ENCODE measurements at places on chromosomes 4 and X. TPM values are rescaled to one million over a fixed set of nuclear protein-coding genes. Genes with fewer than 3 reads are reported as not detected.

The CORIN gene
- polyA plus RNA-seq, result not detected

The CXorf49 gene
- polyA plus RNA-seq, result not detected

The POU4F2 gene
- polyA plus RNA-seq, result not detected

The VEGFD gene
- polyA plus RNA-seq, result not detected

The GLOD5 gene
- not detected for polyA plus RNA-seq

The CITED1 gene
- polyA plus RNA-seq, result not detected

The BEX2 gene
- polyA plus RNA-seq, result 58.7 TPM

The IGSF1 gene
- polyA plus RNA-seq, result not detected

The HDX gene
- polyA plus RNA-seq, result 2.7 TPM

The TCEANC gene
- polyA plus RNA-seq, result 13.0 TPM

The KLF8 gene
- 13.6 TPM for polyA plus RNA-seq

The NEXMIF gene
- 0.36 TPM for polyA plus RNA-seq

The MGAT4D gene
- not detected for polyA plus RNA-seq

Data from IgD-negative memory B cell (primary cell).